Right atrium auricular region (tissue), 2 donors: ENCODE measurements at places on chromosomes 11 and 22.

GRCh38 chr22:37777122-37777687 lies 30.5 kb upstream of the GCAT start:
- no peak for DNase-seq

DNA sequence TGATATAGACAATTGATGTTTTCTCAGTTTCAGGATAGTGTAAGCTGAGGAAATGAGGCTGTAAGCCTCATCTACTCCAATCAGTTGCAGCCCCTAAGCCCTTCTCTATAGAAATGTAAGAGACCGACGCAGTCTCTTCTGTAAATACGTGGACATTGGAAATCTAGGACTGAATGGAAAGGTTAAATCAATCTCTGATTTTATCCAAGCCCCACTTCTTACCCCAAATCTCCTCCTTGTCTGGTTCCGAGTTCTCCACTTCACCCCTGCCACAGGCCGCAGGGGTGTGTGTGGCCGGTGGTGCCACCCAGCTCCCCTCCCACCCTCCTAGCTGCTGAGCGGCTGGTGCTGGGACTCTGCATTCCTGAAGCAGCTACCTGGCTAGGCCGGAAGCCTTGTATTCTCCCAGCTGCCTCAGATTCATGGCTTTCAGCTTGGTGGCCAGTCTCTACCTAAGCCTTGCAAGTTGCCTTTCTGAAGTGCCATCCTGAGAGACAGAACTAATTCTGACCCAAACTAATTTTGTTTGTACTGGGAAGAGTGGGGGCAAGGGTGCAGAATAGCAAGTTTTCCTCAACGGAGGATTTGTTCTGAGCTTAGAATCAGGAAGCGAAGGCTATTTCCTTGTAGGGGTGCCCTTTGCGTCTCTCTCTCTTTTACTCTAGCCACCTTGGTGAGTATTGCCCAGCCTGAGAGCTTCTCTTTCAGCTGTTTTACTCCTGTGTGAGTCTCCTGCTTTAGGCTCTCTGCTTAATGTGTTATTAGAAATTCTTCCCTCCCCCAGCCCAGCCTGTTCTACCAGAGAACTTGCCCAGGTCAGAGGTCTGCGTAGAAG lies 749 bp downstream of the VWA5A start:
- DNase-seq = no peak

GRCh38 chr11:10941871-10942270 lies 84.0 kb upstream of the ZBED5 start:
- DNase-seq = no peak

GRCh38 chr11:106625566-106625965 lies 392.7 kb downstream of the GUCY1A2 start:
- no peak for DNase-seq

DNA sequence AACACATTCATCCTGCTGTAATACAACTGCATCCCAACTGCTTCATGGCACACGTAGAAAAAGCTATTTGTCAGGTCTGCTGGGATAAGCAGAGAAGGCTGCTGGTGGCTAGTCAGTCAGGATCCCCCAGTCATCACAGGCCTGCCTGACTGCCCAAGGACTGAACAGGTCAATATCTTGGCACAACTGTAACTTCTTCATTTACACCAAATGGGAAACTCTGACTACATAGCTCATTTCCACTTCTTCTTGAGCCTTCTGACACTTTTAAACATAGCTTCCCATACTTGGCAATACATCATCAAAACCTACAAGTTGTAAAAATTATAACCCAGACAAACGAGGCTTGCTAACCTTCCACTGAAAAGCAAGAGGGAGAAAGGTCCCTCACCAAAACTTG lies 2.8 kb downstream of the TMEM9B start:
- no peak for DNase-seq
